SHP77 (cell line): ENCODE measurements at places on chromosomes 5 and 9.

- no peak for DNase-seq
Observed at GRCh38 chr5:157708866-157709265, 22.4 kb upstream of the THG1L start.

- DNase-seq, result no peak
Observed at GRCh38 chr5:172891716-172892421, 57.8 kb downstream of the ERGIC1 start.

- no peak for DNase-seq
Observed at GRCh38 chr5:106088462-106088861, 1582.3 kb downstream of the EFNA5 start.

DNA sequence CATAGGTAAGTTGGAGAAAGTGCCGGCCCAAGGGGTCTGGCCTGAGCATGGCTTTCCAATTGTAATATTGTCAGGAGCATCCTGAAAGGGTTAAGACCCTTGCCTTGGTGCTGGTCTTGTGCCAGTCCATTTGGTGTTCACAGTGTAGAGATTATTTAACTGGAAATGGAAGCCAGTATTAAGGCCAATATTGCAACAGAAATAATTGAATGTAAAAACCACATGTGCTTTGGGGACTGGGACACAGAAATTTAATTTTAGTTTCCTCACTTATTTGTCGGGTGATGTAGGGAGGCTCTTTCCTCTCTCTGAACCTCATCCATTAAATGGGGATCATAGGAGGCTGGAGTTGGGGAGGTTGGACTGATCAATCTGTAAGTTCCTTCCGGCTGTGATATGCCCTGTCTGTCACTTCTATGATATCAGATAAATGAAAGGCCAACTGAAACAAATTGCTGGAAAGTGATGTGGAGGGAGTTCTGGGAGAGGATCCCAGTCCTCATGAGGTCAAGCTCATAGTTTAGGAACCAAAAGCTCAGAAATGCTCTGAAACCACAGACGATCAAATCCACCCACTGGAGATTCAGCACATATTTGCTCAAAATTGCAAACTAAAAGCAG is 54.8 kb upstream of the COL15A1 start:
- no peak for DNase-seq

DNA sequence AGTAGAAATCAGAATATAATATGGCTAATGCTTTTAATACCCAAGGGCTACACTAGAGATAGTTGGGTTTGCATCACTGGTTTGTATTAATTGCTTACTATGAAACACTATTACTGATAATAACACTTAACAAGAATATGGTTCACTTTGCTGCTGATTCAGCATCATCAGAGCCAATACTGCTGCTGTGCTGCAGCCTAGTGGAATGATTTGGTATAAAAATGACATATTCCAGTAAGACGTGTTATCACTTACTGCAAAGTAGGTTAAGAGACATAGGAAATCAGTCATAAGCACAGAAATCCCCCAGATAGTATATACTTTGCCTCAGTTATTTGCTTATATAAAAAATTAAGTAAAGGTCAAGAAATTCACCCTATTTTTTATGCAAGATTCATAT is 2.8 kb downstream of the CDH10 start:
- DNase-seq, result peak; percentile 76

DNA sequence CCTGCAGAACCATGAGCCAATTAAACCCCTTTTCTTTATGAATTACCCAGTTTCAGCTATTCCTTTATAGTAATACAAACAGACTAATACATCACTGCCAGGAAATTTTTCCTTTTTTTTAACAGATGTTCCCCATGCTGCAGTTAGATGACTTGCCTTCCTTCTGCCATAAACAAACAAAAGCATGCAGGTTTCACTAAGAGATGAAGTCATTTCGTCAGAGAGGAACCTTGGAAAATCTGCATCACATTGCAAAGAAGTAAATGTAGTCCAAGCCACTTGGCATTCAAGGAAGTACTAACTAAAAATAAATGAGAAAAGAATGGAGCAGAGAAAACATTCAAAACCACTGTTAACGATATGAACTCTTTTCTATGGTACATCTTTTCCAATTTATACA is 194.1 kb upstream of the EFNA5 start:
- DNase-seq, result no peak

DNA sequence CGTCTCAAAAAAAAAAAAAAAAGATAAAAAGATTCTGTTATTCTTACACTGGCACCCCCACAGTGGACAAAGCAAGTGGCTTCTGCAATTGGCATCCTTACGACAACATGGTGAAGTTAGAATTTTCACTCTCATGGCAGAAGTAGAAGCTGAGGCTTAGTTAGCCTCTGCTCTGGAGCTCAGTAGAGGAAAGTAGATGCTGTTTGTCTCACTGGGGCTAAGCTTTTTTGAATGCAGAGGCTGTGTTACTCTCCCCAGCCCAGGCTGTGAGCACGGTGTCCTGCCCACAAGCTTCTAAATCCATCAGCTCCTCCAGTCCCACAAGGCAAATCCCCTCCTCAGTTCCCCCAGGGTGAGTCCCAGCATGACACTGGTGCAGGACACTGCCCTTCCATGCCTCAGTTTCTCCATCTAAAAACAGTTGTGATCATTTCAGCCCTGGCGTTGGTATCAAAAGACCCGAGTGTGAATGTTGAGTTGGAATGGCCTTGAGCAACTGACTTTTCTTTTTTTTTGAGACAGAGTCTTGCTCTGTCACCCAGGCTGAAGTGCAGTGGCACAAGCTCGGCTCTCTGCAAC is 22.6 kb upstream of the PHF19 start:
- DNase-seq, result no peak

DNA sequence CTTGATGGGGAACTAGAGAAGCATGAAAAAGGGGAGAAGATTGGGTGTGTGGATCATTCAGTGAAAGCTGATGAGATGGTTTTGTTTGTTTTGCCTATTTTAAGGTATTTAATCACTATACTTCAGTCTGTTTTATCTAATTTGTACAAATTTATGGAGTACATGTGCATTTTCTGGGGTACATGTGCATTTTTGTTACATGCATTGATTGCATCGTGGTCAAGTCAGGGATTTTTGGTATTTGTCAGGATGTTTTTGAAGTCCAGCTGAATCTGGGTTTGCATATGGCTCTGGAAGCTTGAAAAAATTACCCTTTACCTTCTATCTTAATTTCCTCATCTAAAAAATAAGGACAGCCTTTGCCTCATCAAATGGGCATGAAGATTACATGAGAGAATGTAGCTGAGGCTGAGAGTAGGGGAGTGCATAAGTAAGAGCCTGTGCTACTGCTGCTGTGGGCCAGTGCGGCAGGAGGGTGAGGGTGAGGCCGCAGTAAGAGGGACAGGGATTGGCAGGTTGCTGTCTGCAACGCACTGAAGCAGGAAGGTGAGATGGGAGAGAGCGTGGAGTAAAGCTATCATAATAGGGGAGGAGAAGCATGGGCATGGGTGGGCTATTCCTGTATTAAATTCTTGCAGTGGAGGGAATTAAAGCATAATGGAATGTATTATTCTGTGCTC is 139.8 kb downstream of the NPR3 start:
- no peak for DNase-seq
